SJSA1 (cell line): ENCODE measurements at places on chromosomes 5 and 9. TPM values are rescaled to one million over a fixed set of nuclear protein-coding genes. Genes with fewer than 3 reads are reported as not detected.

GRCh38 chr5:91283899-91284298 lies 99.2 kb downstream of the ARRDC3 start:
- DNase-seq, result no peak

DNA sequence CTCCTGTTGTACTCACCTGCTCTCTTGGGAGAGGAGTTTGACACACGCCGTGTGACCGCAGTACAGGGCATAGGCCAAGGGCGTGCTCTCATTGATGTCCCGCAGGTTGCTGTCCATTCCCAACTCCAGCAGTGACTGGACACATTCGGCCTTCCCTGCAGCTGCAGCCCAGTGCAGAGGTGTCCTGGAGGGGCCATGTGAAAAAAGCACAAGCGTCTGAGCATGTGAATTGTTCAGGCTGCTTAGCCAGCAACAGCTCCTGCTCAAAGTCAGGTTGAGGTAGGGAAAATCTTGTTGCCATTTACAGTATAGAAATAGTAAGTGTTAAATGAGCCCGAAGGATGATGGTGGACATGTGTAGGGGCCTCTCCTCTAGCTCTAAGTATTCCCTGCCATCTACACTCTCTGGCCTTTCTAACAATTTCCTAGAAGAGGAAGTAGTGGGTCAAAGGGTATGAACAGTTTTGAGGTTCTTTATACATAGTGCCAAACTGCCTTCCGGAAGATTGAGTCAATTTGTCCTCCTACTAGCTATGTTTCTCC lies 116.5 kb downstream of the ANKRD55 start:
- DNase-seq, result no peak

DNA sequence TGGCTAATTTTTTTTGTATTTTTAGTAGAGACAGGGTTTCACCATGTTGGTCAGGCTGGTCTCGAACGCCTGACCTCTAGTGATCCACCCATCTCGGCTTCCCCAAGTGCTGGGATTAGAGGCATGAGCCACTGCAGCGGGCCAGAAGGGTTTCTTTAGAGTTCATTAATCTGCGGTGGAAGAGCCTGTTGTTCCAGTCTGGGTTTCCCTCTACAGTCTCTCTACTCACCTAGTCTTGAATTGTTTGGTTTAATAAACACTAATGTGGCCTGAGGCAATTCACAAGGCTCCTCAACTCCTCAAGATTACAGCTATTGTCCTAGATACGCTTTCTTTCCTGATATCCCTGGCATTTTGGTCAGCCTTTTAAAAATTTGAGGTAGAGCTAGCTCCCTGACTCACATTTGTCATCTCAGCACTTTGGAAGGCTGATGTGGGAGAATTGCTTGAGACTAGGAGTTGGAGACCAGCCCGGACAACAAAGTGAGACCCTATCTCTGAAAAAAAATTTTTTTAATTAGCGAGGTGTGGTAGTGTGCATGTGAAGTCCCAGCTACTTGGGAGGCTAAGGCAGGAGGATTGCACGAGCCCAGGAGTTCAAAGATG lies 4.6 kb upstream of the SAR1B start:
- DNase-seq, result no peak

- no peak for DNase-seq
Observed at GRCh38 chr5:55711507-55712022, 559 bp downstream of the SLC38A9 start.

- DNase-seq, result no peak
Observed at GRCh38 chr9:91580136-91580535, 156.5 kb upstream of the NFIL3 start.

GRCh38 chr9:37414503-37414943 lies 8.0 kb upstream of the GRHPR start:
- no peak for DNase-seq

Gene RASEF
- total RNA-seq, result 0.16 TPM in 1 of 2 replicates, not detected in the other
